Activated naive CD8-positive, alpha-beta T cell treated with anti-CD3 and anti-CD28 coated beads, Interleukin-2, amount 10 ng/mL, durations not matched to agents 7 days and 5 days (primary cell): ENCODE measurements at places on chromosomes 12 and 14. TPM values are rescaled to one million over a fixed set of nuclear protein-coding genes. Genes with fewer than 3 reads are reported as not detected.

GRCh38 chr14:92704036-92704804 is 44.2 kb downstream of the LGMN start:
- no peak for DNase-seq

The LALBA gene
- total RNA-seq, result not detected

DNA sequence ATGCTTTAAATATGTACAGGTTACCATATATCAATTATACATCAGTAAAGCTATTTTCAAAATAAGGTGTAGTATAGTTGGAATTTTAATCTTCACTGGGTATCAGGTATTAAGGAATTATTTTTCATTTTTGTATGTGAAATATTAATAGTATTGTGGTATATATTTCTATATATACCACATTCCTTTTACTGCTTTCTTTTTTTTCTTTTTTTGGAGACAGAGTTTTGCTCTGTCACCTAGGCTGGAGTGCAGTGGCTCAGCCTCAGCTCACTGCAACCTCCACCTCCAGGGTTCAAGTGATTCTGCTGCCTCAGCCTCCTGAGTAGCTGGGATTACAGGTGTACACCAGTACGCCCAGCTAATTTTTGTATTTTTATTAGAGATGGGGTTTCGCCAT is 36.6 kb downstream of the BICDL1 start:
- DNase-seq, result no peak

GRCh38 chr14:100424504-100425428 is 101.6 kb downstream of the SLC25A47 start:
- no peak for DNase-seq

- peak; percentile 30 for DNase-seq
Observed at GRCh38 chr12:14716848-14717444, 20.5 kb upstream of the GUCY2C start.

DNA sequence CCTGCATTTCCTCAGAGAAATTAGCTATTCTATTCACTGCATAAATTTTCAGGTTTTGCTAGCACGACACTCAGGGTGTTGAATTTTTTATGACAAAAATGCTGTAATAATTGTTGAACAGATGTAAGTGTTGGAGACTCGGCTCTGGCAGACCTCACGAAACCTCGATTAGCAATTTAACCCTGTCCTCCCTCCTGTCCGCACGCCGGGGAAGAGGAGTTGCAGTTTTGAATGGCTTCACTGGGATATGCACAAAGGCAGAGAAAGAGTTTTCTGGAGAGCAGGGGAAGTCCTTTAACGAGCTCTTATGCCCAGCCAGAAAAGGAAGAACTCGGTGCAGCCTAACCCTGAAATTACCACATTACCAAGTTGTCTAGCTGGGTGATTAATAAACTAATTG is 661.1 kb downstream of the VRK1 start:
- no peak for DNase-seq

The RPS6KA5 gene
- 45.3 TPM for total RNA-seq

The DDX54 gene
- total RNA-seq, result 74.2 TPM

DNA sequence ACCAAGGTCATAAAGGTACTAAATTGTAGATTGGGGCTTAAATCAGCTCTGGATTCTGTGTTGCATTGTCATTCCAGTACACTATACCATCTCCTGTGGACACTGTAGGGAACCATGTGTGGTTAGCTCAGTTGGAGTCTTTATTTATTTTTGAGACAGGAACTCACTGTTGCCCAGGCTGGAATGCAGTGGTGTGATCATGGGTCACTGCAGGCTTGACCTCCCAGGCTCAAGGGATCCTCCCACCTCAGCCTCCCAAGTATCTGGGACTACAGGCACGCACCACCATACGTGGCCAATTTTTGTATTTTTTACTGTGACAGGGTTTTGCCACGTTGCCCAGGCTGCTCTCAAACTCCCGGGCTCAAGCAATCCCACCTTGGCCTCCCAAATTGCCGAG is 6.7 kb downstream of the PAPOLA start:
- no peak for DNase-seq

The SLC6A13 gene
- total RNA-seq, result 0.69 TPM

DNA sequence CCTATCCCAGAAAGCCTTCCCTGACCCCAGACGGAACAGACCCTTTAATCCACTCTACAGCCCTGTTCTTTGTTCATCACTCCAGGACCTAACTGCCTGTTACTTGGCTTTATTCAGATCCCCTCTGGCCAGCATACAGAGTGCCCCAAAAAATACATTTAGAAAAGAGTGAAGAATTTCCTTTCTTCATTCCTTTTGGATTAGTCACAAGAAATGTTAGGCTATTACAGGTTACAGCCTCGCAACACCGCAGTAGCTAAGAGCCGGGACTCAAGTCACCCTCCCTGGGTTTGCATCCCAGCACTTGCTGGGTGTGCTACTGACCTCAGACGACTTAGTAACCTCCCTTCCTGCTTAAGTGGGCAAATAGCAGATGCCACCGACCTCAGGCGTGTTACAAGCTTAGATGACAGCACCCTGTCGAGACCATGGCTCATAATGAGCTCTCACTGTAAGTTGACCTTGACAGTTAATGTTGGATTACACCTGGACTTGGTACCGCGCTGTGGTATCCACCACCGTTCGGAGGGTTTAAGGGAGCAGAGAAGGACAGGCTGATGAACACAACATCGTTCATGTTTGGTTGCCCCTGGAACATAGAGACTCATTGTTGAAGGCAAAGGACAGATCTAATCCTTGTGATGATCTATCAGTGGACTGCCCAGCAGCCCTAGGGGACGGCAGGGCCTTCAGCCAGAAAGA is 12.9 kb downstream of the GLRX5 start:
- DNase-seq, result no peak

- no peak for DNase-seq
Observed at GRCh38 chr14:104425763-104426646, 153.6 kb upstream of the C14orf180 start.

The CLEC1B gene
- total RNA-seq, result not detected

DNA sequence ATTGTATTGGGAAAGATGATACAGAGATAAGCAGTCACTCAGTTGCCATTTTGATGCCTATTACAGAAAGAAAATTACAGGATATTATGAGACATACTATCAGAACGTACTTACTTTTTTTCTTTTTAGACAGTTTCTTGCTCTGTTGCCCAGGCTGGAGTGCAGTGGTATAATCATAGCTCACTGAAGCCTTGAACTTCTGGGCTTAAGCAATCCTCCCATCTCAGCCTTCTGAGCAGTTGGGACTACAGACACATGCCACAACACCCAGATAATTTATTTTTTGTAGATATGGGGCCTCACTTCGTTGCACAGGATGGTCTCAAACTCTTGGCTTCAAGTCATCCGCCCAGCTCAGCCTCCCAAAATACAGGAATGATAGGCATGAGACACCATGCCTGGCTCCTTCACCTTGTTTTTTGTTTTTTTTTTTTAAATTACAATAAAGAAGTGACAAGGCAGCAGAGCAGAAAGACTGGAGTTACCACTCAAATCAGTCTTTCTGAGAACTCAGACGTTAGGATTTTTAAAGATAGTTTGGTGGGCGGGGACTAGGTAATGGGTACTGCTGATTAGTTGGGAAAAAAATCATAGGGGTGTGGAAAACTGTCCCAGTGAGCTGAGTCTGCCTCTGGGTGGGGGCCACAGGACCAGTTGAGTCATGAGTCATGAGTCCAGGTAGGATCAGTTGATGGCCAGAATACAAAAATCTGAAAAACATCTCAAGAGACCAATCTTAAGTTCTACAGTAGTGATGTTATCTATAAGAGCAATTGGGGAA is 11.5 kb upstream of the CPM start:
- no peak for DNase-seq

GRCh38 chr12:96770219-96771102 is 136.6 kb upstream of the NEDD1 start:
- no peak for DNase-seq

The ADAM21 gene
- total RNA-seq, result not detected

The CLEC4D gene
- total RNA-seq, result not detected

DNA sequence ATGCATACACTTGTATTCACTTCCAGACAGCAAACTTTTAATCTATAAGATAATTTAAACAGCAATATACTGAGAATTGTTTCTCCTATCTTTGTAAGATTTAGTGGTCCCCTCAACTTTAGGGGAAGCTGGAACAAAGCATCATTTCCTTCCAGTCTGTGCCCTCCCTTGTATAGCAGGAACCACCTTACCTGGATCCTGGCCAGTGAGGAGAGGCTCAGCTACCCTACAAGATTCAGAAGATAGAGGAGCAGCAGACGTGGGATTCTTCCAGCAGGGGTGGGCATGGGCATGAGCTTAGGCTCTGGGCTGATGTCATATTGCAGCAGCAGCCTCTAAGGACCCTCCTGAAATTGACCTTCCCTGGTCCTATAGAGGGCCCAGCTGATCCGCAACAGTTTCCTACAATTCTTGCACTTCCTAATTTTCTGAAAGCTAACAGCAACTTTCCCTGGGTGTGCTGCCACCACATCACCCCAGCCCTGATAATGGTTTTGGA is 21.3 kb downstream of the MOK start:
- no peak for DNase-seq

DNA sequence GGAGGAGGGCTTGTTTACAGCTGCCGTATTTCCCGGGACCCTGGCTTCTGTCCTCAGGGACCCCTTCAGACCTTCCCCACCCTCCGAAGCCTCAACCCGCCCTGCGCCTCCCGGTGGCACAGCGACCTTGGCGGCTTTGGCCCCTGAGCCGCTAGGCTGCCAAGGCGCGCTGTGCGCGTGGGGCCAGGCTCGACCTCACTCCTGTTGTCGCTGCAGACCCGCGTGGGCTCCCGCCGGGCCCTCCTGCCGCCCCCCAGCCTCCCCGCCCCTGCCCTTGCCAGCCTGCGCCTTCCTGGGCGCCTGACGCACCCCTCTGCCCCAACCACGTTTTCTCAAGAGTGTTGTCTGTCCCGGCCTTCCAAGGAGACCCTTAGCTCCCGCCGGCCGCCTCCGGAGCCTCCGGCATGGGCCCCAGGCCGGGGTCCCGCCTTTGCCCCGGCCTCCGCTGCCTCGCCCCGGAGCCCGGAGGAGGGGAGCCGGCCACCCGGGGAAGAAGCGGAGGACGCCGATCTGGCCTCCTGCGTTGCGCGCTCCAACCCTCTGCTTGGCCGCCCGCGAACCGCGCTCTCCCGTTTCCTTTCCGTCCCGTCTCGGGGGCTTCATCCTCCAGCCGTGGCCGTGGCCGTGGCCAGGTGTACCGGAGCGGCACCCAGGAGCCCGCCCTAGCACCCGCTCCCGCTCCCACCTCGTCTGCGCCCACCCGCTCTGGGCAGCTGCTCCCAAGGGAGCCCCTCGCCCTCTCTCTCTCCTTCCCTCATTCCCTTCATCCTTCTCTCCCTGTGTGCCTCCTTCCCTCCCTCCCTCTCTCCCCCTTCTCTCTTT is 19.9 kb downstream of the PPP2R5C start:
- peak; percentile 70 for DNase-seq

DNA sequence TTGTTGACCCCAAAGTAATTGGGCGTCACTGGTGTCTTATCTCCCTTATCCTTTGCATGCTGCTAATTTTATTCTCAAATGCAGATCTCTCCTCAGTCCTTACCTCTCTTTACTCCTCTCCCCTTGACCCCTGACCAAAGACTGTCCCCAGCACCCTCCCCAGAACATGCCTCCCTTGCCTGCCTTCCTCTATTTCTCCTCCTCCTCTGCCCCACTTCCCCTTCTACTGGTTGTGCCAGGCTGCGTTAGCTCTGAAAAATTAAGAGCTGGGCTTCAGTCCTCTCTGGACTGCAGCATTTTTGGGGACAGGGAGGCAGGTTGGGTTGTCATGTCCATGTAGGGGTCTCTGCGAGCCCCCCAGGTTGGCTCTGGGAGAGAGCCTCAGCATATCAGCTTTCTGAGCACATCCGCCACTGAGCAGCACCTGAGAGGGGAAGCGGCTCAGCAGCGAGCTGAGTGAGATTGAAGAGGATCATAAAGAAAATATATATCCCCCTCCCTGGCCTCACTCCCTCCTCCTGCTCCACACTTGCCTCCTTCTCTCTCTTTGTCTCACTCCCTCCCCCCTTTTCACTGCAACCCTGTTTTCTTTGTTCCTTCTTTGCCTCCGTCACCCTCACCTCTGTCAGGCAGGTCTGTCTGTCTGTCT is 6.4 kb upstream of the CISTR start:
- DNase-seq, result no peak

DNA sequence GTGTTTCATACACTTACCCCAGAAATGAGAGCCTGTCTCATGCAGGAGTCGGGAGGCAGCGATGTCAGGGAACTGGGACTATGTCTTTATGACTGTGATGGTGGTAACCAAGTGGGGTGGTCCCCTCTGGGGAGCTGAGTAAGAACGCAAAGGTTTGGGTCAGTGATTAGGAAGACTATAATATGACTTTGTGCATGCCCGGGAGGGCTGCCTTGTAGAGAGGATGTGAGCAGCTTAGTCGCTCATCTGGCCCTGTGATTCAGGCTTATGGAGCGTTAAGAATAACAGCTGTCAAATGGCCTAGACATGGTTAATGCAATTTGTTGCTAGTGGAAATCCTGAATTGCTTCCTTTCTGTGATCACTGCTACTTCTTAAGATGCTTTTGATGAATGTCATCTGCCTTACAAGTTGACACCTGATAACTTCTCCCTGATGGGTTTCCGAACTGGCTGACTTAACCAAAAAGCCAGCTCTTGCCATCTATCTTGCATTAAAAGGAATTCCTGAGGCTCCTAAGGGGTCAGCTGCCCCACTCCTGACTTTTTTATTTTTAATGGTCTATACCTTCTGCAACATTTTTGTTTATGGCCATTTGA is 35.4 kb upstream of the AACS start:
- DNase-seq, result no peak

The KRT73 gene
- total RNA-seq, result 0.42 TPM
